Endodermal cell (in vitro differentiated cells): ENCODE measurements at places on chromosomes 13 and 19.

GRCh38 chr13:27533155-27533643 lies 82.8 kb upstream of the MTIF3 start:
- peak; percentile 96 for DNase-seq

- DNase-seq = no peak
These were observed 6.9 kb downstream of the KIR3DL3 start for GRCh38 chr19:54731191-54731590.

GRCh38 chr13:107231944-107232343 lies 664.0 kb upstream of the ARGLU1 start:
- DNase-seq = no peak

- no peak for DNase-seq
These were observed 475 bp upstream of the DNAJC15 start for GRCh38 chr13:43022934-43023288.

- peak; percentile 26 for DNase-seq
These were observed at the start of gene FFAR3 for GRCh38 chr19:35357867-35358573. FFAR3 (plus strand) TSS chr19:35358460; CDS start chr19:35358891, 431 bp downstream.

DNA sequence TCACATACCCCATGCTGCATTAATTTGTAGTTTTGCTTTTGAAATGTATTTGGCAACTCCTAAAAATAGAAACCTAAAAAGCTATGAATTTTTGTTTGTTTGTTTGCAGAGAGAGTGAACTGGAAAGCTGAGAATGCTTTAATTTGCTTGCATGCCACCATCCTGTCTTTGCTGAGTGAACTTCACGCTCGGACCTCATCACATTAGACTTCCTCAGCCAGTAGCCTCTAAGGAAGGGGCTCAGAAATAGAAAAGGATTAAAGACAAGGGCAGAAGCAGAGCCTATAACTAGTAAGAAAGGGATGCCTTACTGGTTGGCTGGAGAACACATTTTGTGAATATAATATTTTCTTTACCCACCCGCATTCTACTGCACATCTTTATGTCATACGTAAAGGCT lies 275.1 kb downstream of the DCLK1 start:
- peak; percentile 64 for DNase-seq

- no peak for DNase-seq
These were observed 34.1 kb upstream of the POMP start for GRCh38 chr13:28624707-28625432.

- no peak for DNase-seq
These were observed 242.6 kb downstream of the KCTD12 start for GRCh38 chr13:76643596-76643995.

GRCh38 chr13:96646515-96647211 lies 347.6 kb downstream of the OXGR1 start:
- no peak for DNase-seq

- peak; percentile 78 for DNase-seq
These were observed 44.5 kb downstream of the RFX2 start for GRCh38 chr19:6065685-6066374.

DNA sequence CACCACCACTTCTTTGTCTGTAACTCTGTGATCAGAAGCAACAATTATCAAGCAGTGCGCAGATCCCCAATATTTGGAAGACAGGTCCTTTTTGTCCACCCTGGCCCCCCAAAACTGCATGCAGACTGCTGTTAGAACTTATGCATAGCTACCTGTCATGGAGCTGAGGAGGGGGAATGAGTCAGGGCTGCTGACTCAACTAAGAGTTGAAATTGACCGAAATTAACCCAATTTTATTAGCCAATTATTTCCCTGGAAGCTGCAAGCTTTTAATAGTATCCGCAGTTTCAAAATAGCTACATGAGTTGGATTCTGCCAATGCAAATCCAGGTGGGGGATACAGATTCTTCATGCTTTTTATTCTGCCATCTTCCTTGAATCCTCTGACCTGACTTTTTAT lies 14.0 kb upstream of the ZNF491 start:
- DNase-seq = no peak

DNA sequence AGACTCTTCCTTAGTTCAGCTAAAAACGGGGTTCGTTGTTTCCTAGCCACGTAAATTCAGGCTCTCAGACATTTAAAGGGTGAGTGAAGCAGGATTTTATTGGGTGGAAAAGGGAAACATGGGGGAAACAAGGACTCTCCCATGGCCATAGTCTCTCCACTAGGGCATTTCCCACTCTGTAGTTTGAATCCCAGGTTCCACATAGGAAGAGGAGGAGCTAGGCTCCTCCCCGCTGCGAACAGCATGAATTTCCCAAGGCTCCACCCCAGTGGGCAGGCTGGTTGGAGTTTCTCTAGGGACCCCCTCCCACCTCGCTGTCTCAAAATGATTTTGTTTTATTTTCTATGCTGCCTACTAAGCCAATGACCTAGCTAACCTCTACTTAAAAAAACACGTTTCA lies 2170.8 kb upstream of the PCDH20 start:
- DNase-seq = no peak

DNA sequence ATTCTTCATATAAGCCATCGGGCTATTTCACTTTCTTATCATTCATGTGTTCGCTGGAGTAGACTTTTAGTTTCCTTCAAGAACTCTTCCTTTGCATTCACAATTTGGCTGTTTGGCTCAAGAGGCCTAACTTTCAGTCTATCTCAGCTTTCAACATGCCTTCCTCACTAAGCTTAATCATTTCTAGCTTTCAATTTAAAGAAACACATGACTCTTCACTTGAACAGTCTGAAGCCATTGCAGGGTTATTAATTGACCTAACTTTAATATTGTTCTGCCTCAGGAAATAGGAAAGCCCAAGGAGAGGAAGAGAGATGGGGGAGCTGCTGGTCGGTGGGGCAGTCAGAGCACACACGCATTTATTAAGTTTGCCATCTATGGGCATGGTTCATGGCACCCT lies 158.1 kb downstream of the SUCLA2 start:
- no peak for DNase-seq

GRCh38 chr19:3904233-3904632 lies 23.7 kb downstream of the ATCAY start:
- DNase-seq = no peak
